Lung (tissue), 17 donors: ENCODE measurements at places on chromosomes 6 and 20. TPM values are rescaled to one million over a fixed set of nuclear protein-coding genes. Genes with fewer than 3 reads are reported as not detected.

CALHM4 gene
- not detected for polyA plus RNA-seq

SASH1 gene
- 18.8 TPM for polyA plus RNA-seq

LAMA4 gene
- 28.4 TPM for polyA plus RNA-seq

ZNF217 gene
- polyA plus RNA-seq: 16.8 TPM

IL17A gene
- polyA plus RNA-seq: not detected

RAD21L1 gene
- polyA plus RNA-seq: not detected

SLC25A27 gene
- 2.9 TPM for polyA plus RNA-seq

MYCT1 gene
- 11.2 TPM for polyA plus RNA-seq

TRIM10 gene
- polyA plus RNA-seq: 0.06 TPM

TAF4 gene
- 7.3 TPM for polyA plus RNA-seq
